Fibroblast of upper back skin (primary cell): ENCODE measurements at places on chromosomes 3 and 15.
A peak's percentile ranks its signal among the peaks of the same experiment; 100 is the strongest.

DNA sequence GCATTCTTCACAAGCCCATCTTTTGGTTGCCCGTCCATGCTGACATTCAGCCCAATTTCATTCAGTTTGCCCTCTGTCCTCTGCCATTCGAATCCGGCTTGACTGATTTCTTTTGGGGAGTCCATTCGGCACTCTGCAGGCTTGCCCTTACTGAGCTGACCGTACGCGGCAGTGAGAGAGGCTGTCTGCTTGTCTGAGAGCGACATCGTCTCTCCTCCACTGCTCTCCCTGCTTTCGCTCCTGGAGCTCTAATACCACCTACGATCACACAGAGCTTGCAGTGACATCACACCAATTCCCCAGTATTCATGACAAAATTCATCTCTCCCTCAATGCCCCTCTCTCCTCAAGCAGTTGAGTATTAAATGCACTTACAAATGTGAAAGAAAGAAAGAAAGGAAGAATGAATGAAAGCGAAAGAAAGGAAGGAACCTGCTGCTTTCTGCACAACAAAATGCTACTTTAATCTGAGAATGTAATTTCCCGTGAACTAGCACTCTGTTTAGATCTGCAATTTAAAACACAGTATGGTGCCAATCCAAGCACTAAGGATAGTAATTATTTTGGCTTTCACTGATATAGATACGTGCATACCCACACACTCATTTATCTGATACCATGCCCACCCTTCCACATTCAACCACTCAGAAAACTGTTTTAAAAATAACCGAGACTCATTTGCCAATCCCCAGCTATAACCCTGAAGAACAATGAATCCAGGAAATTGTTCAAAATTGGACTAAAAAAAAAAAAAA is 89.5 kb downstream of the DHX30 start:
- DNase-seq = no peak

GRCh38 chr3:177476495-177476894 is 279.2 kb upstream of the TBL1XR1 start:
- DNase-seq = no peak

- no peak for DNase-seq
Measured at GRCh38 chr15:86840996-86841395, 761.3 kb downstream of the AGBL1 start.

- peak; percentile 30 for DNase-seq
Measured at GRCh38 chr3:169034401-169034800, 629.1 kb downstream of the MECOM start.

GRCh38 chr3:183159333-183159732 is 3.2 kb downstream of the LAMP3 start:
- no peak for DNase-seq
